ENCODE measurements at places on chromosomes 11 and 22.

DNA sequence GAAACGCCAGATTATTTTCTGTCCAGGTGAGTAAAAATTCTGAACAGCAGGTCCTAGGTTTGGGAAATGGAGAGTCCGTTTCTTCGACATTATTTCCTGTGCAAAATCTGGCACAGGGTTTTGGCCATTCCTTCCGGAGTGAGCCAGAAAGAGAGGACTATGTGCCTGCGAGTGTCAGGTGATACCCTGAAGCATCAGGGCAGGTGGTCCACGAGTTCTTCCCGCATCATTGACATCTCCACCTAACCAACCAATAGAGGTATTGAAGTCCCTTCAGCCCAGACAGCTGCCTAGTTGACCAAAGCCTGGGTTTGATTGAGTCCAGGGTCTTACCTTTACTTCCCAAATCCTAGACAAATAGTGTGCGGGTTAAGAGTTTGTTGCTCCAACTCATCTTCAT is 808 bp downstream of the SNAP29 start:
- DNase-seq = no peak

DNA sequence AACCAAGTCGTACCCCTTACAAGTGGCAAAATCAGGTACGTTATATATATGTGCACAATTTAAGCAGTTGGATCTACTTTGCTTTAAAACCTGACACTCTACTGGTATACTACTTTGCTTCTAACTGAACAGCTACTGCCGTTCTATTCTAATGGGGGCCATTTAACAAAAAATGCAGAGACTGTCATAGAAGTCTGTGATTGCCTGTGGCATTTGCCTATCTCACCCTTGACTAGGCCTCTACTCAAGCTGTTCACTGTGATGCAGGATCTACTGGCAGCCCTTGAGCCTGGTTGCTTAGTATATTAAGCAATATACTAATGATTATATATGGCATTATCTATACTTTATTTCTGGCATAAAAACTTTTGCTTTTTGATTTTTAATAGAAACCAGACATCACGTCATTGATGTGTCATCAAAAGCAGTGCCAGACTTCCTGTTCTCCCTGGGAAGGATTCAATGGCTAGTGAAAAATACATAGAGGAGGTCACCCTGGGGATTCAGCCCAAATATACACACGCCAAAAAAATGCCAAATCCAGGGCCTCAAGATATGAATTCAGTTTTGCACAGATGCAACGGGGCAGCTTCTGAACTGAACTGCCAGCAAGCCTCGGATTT is 40.0 kb upstream of the FIBIN start:
- no peak for DNase-seq

DNA sequence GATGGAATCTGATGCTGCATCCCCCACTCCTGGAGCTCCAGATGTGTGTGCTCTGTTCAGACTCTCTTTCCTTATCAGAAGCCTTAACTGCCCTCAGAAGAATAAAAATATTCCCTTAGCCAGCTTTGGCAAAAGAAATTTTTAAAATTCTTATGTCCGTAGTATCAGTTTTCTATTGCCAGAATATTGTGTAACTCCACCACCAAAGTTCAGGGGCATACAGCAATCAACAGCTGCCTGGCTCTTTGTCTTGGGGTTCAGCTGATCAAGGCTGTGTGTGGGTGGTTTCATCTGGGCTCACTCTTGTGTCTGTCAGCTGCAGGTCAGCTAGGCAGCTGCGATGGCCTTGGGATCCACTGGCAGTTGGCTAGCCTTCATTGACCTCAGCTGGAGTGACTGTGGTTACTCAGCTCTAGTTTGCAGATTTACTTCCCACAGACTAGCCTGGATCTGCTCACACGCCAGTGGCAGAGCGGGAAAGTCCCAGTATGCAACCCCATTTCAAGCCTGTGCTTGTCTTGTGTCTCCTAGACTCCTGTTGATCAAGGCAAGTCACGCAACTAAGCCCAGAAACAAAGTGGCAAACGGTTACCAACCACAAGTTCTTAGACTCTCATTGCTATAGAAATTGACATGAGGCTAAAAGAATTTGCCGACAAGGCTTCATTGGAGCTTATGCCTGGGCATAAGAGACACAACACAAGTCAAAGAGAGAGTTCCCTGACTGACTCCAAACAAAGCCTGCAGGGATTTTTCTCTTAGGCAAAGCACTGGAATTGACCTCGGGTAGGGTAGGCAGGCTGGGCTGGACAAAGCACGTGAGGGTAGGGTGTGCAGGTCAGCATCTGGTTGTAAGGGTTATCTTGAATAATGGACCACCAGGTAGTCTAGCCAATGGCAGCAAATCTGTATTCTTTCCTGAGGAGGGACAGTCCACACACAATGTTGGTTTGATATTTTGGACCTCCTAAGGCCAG is 7.5 kb downstream of the TMEM138 start:
- no peak for DNase-seq

DNA sequence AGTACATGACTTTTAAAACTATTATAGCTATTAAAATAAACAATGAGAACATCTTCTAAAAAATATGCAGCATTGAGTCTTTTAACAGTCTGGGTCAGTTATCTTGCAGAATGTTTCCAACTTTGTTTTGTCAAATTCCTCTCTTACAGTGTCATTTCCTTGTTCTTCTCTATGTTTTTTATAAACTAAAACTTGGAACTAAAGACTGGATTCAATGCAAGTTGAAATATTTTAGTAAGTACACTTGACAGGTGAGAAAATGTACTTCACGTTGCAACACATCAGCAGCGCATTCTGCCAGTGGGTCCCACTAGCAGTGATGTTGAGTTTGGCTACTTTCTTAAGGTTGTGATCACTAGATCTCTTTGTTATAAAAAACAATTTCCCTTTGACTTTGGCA is 1407.6 kb upstream of the RAG2 start:
- DNase-seq = no peak

- no peak for DNase-seq
Observed at GRCh38 chr11:116888024-116888423, 50.6 kb upstream of the APOA1 start.

GRCh38 chr22:49380828-49381114 is 446.9 kb downstream of the BRD1 start:
- DNase-seq = no peak

DNA sequence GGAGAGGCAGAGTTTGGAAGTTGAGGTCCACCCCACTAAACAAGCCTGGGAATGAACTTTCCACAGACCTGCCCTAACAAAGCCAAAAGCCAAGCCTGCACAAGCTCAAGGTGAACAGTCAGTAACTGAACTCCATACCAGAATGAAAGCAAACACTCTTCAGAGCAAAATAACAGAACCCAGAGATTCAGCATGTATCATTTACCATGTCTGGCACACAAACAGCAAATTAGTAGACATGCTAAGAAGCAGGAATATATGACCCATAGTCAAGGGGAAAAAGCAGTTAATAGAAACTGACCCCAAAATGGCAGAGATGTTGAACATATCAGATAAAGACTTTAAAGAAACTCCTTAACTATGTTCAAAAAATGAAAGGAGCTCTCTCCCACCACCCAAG is 31.3 kb downstream of the TBX1 start:
- no peak for DNase-seq

DNA sequence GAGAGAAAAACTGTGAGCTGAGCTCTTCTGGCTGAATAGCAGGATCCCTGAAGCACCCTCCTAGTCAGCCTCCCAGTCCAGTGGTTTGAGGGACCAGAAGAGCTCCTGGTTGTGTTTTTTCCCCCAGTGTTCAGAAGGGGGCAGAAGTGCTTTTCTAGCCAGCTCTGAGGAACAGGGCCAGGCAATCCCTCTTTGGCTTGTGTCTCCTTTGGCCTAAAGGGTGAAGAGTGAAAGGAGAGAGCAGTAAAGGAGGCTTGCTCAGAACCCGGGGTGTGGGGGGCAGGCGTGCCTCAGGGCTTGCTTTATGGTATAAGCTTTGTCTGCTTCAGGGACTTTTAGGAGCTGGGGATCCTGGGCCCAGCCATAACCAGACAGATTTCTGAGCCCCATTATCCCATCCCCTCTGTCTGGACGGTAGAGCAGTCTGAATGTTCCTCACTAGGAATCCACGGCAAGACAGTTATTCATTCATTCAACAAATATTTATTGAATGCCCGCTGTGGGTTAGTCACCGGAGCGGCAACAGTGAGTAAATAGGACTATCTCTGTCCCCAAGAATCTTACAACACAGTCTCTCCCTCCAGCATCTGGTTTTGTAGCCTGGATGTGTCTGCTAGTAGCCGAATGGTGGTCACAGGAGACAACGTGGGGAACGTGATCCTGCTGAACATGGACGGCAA is 14.5 kb downstream of the ACP2 start:
- DNase-seq = peak; percentile 14

GRCh38 chr22:38733329-38733723 is 22.5 kb downstream of the SUN2 start:
- no peak for DNase-seq

DNA sequence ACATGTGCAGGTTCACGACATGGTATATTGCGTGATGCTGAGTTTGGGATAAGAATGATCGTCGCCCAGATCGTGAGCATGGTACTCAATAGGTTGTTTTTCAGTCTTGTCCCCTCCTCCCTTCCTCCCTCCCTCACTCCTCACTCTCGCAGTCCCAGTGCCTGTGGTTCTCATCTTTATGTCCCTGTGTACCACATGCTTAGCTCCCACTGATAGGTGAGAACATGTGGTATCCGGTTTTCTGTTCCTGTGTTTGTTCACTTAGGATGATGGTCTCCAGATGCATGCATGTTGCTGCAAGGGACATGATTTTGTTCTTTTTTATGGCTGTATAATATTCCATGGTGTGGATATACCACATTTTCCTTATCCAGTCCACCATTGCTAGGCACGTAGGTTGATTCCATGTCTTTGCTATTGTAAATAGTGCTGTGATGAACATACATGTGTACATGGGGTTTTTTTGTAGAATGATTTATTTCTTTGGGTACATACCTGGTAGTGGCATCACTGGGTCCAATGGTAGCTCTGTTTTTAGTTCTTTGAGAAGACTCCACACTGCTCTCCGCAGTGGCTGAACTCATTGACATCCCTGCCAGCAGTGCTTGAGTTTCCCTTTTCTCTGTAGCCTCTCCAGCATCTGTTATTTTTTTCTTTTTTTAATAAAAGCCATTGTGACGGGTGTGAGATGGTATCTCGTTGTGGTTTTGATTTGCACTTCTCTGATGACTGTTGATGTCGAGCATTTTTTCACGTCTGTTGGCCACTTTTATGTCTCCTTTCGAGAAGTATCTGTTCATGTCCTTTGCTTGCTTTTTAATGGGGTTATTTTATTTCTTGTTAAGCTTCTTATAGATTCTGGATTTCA is 16.4 kb downstream of the ZBED4 start:
- DNase-seq = no peak

All from NCI-H2029 treated with DMSO at 0.1 percent for 48 hours (cell line).